ENCODE measurements at places on chromosomes 3 and 15.

DNA sequence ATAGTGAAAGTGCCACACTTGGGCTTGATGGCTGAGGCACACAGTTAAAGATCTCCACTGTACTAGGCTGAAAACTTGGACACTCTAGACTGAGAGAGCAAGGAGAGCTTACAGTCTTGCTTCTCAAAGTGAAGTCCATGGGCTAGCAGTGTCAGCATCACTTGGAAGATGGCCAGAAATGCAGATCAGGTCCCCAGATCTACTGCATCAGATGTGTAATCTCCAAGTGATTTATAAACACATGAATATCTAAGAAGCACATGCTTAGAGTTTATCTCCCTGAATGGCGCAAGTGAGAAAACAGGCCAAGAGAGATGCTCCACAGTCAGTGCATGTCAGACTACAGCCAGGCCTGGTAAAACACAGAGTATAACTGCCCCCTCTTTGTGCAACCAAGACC lies 308.6 kb downstream of the CLSTN2 start:
- DNase-seq: no peak

- peak; percentile 55 for DNase-seq
Measured at GRCh38 chr3:129003578-129004112, 2.5 kb downstream of the EFCC1 start.

- DNase-seq: no peak
Measured at GRCh38 chr3:148763156-148763680, 64.4 kb upstream of the CPB1 start.

- DNase-seq: no peak
Measured at GRCh38 chr15:88504445-88504844, 36.9 kb downstream of the MRPS11 start.

- DNase-seq: no peak
Measured at GRCh38 chr15:87481126-87481525, 775.4 kb downstream of the NTRK3 start.

GRCh38 chr3:37540786-37541185 lies 320.9 kb upstream of the CTDSPL start:
- no peak for DNase-seq

GRCh38 chr3:188319569-188319968 lies 165.6 kb downstream of the LPP start:
- DNase-seq: no peak

DNA sequence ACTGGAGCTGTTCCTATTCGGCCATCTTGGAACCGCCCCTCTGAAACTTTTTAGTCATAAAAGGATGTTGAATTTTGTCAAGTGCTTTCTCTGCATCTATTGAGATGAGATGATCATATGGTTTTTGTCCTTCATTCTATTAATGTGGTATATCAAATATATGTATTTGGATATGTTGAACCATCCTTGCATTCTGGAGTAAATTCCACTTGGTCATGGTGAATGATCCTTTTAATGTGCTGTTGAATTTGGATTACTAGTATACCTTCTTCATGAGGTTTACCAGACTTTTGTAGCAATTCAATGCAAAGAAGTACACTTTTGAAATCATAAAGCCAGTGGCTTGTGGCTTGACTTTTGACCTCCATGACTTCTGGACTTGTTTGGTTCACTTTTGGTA lies 33.4 kb upstream of the XRN1 start:
- DNase-seq: no peak

- DNase-seq: no peak
Measured at GRCh38 chr3:197564097-197564843, 8.5 kb upstream of the BDH1 start.

DNA sequence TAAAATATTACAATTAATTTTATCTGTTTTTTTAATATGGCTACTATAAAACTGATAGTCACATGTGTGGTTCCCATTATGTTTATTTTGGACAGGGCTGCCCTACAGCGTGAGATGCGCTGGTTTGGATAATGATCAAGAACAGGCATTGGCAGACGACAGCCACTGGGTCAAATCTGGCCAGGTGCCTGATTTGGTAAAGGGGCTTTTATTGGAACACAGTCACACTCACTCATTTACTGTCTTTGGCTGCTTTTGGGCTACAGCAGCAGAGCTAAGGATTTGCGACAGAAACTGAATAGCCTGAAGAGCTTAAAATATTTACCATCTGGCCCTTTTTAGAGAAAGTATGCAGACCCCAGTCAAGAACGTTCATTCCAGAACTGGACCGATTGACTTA lies 724.2 kb upstream of the CFAP20DC start:
- DNase-seq: no peak

- no peak for DNase-seq
Measured at GRCh38 chr3:67650084-67650483, 4.3 kb downstream of the SUCLG2 start.

Measured in germinal center (tissue), 1 donor.